ENCODE measurements at places on chromosomes 1 and 21. TPM values are rescaled to one million over a fixed set of nuclear protein-coding genes. Genes with fewer than 3 reads are reported as not detected.
A peak's percentile ranks its signal among the peaks of the same experiment; 100 is the strongest.

RIPK4 gene
- total RNA-seq: 56.6 TPM

- DNase-seq: no peak
Measured at GRCh38 chr1:55244476-55245099, 29.4 kb upstream of the USP24 start.

DNA sequence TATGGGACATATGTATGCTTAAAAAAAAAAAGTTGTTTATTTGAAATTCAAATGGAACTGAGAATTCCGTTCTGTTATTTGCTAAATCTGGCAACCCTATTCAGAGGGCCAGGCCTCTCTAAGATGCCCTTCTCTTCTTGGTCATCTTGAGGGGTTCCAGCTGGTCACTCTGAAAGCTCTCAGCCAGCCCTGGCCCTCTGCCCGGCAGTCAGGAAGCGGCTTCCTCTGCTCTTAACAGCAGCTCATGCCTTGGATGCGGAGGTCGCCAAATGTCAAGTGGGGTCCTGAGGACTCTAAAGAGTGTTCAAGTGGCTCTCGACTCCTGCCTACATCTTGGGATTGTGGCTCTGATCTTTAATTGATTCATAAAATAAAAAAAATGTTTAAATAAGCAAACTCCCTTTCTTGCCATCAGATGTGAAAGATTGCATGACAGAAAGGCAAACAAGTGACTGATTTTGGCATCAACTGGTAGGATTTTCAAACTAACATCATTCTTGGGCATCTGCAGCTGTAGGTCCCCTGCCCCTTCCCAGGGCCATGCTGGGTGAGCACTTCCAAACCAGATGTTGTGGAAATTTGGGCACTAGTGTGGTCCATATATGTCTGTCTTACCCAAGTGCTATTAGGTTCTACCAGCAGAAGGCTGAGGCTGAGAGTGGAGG, 130.8 kb downstream of the PRDM2 start:
- no peak for DNase-seq

DNA sequence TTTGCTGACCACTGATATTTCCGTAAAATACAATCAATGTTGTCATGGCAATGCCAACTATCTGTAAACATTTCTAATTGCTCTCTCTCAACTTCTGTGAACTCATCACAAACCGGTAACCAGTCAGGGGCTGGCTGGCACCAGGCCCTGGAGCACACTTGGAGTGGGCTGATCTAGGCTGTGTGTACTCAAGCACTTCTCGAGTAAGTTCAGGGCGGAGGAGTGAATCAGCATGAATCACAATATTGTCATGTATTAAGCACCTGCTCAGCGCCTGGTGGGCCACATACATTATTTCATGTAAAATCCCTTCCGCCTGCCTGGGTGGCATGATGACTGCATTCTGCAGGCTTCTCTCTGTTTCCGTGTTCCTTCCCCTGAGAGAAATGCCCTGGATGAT, 212.4 kb downstream of the FOXD2 start:
- DNase-seq: peak; percentile 76

PLXNA2 gene
- 37.4 TPM for total RNA-seq

DNA sequence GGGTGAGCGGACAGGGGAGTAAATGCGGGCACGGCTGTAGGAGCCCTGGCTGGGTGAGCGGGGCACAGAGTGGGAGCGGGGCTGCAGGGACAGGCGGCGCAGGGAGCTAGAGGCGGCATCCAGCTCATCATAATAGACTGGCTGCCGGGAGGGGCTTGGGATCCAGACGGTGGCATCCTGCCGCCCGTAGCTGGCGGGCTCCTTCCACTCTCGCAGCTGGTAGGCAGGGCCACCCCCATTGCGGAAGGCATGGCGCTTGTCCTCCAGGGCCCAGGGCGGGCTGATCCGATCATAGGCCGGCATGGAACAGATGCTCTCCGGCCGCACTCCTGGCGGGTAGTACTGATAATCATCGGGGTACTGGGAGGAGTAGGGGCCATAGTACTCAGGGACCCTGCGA, 43.7 kb upstream of the GOLT1A start:
- DNase-seq: no peak

DNA sequence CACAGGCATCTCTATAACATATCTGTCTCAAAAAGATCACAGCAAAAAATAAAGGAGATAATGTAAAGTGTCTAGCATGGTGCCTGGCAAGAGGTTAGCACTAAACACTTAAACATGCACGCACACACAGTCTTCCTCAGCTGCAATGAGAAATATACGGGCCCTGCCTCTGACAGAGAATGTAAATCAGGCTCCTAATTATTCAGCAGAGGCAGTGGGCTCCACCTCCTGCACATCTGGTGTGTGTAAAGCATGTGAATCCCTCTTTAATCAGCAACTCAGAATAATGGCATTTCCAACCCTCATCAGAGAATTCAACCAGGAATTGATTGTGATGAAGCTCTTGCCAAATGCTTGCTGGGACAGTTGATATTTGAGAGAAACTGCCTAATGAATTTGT, 85.6 kb upstream of the KCNA3 start:
- DNase-seq: no peak

KRTAP11-1 gene
- 0.23 TPM for total RNA-seq

DNA sequence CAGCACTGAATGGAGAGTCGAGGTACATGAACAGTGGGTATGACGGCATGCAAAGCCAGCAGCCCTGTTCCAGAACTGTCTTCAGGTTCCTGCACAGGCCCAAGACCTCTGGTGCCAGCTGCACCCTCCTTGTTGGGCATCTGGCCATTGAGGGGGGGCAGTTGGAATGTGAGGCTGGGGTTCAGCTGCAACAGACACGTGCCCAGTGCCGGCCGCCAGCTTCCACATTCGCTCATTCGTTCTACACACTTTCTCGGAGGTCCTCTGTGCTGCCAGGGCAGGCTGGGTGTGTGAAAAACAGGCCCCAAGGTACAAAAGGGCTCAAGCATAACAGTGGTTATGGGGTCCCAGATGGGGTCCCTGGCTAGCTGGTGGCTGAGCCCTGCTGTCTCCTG, 37.9 kb upstream of the SLC19A1 start:
- DNase-seq: no peak

DNA sequence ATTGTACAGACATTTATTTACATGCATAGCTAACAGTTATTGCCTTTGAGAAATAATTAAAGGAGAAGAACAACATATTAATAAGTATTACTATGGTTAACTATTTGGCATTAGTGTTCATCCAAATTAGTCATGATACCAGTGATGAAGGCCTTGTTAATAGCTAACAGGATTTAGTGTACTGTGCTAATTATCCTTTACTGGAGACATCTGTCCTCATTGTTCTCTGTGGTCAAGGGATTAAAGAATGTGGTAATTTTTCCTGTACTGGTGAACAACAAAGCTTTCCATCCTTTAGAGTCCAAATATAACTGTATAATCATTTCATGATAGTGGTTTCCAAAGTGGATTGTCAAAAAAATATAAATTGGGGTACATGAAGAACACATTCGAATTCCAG, 103.9 kb downstream of the ADGRL4 start:
- no peak for DNase-seq

CLCA1 gene
- total RNA-seq: 0.37 TPM

DNA sequence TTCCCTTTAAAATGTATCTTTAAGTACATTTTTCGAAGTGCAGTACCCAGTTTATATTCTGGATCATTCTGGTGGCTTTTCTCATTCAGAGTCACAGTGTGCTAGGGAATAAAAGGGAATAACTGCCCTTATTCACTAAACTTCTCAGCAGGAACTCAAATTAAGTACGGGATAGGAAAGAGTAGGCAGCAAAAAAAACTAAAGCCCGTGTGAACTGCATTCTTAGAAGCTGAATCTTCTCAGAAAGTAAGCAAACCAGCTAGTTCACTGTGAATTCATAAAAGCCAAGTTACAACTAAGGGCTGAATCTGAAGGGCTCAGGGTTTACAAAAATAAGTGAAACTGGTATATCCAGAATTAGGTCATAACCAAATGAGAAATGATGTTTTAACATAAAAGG, 22.0 kb downstream of the PRPF38A start:
- DNase-seq: no peak

CCSAP gene
- total RNA-seq: 4.6 TPM

DNA sequence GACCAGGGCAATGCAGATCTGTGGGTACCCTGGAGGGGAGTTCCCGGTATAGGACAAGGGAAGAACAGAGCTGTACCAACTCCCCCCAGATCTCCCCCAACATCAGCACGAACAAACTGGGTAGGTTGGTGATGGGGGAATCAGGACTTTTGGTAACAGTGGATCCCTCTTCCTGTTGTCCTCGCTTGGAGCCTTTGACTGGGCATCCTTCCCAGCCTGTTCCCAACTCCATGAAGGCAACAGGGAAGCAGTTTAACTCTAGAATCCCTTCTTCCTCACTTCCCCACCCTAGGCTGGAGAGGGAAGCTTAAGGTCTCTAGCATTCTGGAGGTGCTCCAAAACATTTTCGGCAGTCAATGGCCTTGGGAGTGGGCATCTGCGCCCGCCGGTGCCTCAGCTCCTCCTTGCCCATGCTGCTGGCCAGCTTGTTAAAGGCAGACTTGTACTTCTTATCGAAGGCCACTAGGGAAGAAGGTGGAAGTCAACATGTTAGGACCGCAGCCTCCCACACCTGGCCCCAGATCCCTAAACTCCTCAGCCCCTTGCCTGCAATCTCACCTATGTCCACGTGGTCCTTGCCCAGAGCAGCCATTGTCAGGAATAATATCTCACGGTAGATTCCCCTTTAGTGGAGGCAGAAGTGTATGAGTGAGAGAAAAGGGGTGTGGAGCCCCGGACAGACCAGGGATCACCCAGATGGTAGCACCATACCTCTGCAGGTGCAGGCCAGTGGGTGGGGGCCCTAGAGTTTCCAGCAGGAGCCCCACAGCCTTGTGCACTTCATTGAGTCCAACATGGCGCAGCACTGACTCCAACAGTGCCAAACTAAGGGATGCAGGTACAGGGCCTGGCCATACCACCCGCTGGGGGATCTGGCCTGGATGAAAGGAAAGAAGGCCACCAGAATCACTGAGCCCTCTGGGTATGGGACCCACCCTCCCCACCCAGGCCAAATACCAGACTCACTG, 7.5 kb upstream of the GATAD2B start:
- no peak for DNase-seq

MFSD2A gene
- total RNA-seq: 3.3 TPM

DNA sequence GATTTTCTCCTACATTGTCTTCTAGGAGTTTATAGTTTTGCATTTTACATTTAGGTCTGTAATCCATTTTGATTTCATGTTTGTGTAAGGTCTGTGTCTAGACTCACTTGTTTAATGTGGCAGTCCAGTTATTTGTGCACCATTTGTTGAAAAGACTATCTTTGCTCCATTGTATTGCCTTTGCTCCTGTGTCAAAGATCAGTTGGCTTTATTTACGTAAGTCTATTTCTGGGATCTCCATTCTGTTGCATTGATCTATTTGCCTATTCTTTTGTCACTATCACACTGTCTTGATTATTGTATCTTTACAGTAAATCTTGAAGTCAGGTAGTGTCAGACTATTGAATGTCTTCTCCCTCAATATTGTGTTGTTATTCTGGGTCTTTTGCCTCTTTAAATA, 49.7 kb upstream of the RGS2 start:
- no peak for DNase-seq

DNA sequence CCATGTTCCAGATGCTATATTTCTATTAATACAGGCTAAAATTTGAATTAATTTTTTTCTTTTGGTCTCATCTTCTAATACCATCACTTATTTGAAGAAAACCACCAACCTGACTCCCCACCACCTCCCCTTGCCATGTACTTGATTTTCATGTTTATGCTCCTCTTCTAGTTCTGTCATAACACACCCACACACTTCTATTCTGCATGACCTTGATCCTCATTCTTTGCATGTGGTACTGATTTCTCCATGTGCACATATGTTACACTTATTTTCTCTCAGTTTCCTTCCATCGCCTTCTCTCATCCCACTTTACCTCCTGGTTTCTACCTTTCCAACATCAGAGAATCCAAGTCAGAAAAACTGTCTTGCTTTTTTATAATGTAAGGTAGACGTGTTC, 78.9 kb upstream of the ARID1A start:
- no peak for DNase-seq

SPRR4 gene
- not detected for total RNA-seq

- DNase-seq: no peak
Measured at GRCh38 chr1:219144658-219145315, 28.9 kb upstream of the LYPLAL1 start.

CD55 gene
- 17.9 TPM for total RNA-seq

- DNase-seq: no peak
Measured at GRCh38 chr1:177659281-177659680, 310.6 kb downstream of the SEC16B start.

DNA sequence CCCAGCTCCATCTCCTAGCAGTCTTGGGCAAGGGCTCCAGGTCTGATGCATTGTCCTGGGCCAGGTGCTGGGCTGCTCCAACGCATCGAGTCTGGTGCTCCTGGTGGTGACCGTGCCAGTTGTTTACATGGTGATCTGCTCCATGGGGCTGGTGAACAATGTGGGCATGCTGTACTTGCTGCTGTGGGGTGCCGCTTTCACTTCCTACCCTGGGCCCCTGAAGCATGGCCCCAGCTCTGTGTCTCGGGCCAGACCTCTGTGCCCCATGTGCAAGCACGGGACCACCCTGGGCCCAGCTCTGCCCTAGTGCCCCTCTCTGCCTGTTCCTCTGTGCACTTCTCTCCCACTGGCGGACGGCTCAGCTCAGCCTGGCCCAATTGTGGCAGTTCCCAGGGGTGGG, 119.4 kb downstream of the MAST2 start:
- no peak for DNase-seq

DNA sequence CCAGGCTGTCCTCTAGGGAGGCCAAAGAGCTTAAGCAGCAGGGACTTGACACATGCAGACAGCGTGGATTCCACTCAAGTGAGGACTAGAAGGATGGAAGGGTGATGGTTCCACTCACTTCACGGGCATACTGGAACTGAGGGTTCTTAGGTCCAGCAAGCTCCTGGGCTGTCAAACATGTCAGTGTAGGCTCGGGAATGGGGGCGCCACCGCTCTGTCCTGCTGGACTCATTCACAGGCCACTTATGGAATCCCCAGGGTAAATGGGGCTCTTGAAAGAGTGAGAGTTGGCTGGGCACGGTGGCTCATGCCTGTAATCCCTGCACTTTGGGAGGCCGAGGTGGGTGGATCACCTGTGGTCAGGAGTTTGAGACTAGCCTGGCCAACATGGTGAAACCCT, 27.7 kb upstream of the CSF3R start:
- no peak for DNase-seq

DNA sequence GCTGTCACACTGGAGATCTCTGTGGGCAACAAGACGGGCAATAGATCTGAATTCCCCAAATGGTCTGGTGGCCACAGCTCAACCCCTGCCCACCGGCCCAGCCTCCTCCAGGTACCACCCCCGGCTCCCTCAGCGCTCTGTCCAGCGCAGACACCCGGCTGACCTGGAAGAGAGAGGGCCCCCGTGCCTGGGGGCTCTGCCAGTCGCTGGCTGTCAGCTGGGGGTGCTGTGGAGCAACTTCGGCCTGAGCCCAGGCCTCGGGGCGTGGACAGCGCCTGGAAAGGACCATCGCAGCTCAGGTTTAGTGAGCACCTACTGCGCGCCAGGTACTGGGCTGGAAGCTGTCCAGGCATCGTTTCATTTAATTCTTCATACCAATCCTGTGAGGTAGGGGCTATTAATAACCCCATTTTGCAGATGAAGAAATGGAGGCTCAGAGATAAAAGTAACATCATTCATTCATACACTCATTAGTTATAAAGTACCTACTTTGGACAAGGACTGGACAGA, 51.0 kb downstream of the AHDC1 start:
- DNase-seq: no peak

SLC44A3 gene
- total RNA-seq: 53.8 TPM

UTP11 gene
- total RNA-seq: 17.7 TPM

ELAPOR1 gene
- total RNA-seq: 127 TPM

All from mucosa of gallbladder (tissue), 1 donor.